Frontal cortex (tissue), 4 donors: ENCODE measurements at places on chromosomes 13 and 19.

DNA sequence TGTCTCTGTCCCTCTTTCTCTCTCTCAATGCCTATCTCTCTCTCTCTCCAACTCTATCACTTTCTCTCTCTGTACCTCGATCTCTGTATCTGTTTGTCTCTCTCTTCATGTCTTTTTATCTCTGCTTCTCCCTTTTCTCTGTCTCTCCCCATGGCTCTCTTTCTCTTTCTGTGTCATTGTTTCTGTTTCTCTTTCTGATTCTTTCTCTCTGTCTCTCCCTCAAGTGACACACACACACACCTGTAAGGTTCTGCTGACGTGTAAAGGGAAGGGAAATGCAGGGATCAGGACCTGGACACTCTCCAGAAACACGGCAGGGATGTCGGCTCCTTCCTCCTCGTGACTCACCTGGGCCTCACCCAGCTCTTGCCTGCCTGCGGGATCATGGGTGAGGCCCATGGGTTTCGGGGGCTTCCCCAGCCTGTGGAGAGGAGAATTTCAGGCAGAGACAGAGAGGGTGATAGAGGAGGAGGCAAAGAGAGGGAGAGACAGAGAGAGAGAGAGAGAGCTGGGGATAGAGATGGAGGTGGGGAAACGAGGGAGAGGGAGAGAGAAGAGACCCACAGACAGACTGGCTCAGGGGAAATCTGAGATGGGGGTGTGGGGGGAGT lies 5.4 kb upstream of the PLAUR start:
- DNase-seq = no peak

- no peak for DNase-seq
These were observed 478.4 kb downstream of the PCDH9 start for GRCh38 chr13:66751691-66752090.

- no peak for DNase-seq
These were observed 6.7 kb downstream of the ACP7 start for GRCh38 chr19:39090881-39091280.

DNA sequence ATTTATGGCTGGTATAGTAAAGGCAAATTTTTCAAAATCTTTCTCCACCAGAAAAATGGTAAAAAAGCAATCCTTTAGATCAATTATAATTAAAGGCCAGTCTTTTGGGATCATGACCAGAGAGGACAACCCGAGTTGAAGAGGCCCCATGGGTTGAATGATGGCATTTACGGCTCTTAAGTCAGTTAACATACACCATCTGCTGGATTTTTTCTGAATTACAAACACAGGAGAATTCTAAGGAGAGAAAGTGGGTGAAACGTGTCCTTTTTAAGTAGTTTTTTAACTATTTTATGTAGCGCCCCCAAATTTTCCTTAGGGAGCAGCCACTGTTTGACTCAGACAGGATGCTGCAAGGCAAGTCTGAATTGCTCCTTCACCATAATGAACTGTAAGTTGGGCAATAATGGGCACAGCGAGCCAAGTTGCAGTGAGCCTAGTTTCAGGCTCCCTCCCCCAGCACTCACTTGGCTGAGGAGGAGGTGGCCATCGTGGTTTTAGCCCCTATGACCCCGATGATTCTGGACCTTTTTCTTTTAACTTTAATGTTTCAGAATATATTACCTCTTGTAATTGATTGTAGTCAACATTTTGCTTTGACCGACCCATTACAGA lies 13.6 kb upstream of the ZNF611 start:
- peak; percentile 24 for DNase-seq

DNA sequence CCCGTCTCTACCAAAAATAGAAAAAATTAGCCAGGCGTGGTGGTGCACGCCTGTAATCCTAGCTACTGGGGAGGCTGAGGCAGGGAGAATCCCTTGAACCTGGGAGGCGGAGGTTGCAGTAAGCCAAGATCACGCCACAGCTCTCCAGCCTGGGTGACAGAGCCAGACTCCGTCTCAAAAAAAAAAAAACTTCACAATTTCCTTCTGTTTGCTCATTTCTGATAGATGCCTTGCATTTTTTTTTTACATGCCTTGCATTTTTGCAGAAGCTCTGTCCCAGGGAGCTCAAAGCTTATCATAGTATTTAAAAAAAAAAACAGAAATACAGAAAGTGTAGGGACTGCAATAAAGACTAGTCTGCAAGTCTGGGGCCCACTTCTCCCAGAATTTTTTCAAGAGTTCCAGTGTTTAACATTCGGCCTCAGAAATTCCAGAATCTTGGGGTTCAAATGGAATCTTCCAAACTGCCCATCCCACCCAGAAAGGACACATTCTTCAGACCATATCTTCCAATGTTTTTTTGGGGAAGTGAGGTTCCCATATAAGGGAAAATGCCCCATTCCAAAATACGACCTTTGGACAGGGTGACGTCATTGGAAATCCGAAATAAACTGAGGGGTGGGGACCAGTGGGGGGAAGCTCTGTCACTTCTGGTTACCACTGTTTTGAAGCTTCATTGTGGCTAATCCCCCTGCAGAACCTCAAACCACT lies 17.2 kb upstream of the RAB8A start:
- DNase-seq = no peak

- no peak for DNase-seq
These were observed 381.5 kb downstream of the MYO16 start for GRCh38 chr13:109010912-109011311.

DNA sequence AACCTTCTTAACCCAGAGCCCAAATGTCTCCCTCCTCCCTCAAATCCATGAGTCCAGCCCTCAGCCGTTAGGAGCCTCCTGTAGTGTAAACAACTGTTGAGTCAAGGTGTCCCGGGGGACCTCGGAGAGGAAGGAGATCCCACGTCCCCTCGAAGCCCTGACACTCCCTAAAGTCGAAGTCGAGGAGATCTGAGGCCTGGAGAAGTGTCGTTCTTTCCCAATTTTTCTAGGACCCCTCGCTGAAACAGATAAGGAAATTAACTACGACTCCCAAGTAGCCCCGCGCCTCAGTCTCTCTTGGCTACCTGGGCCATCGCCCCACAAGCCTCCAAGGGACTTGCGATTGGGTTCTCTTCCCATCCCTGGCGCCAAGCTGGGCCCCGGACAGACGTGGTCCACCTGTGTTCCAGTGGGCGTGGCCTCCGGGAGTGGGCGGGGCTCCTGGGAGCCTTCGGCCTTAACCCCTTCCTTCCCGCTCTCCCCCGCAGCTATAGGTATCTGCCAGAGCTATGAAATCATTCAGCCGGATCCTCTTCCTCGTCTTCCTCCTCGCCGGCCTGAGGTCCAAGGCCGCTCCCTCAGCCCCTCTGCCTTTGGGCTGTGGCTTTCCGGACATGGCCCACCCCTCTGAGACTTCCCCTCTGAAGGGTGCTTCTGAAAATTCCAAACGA lies 869 bp downstream of the GFY start:
- DNase-seq = no peak

- no peak for DNase-seq
These were observed 28.9 kb upstream of the CYSLTR2 start for GRCh38 chr13:48624858-48625257.

DNA sequence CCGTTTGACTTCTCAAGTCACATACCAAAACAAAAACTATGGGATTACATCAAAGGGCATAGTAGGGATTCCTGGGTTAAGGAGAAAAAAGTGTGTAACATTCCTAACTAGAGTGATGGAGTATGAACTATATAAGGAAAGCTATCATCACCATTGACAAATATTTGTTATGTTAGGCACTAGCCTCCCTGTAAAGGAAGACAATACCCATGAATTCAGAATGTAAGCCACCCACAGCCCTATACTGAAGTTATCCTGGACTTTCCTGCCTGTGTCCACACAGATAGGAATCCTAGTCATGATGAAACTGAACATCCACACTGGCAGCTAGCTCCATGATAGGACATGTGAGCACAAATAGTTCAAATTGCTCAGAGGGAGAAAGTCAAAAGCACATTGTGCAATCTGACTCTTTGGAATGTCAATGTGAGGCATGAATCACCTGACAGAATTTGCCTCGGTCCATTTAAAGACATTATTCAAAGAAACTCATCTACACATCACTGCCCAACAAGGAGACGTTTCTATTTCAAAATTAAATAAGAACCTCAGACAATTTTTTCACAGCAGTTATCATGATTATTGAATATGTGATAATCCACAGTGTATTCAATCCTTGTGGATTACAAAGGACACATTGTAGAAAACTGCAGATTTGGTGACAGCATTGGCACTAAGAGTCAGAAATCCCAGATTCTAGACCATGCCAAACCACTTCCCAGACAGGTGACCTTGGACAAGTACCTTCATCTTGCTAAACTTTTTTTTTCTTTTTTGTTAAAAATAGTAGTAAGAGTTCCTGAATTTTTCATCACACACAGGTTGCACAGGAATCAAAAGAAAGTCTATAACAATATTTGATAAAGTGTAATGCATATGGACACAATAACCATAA lies 529.3 kb downstream of the IRS2 start:
- no peak for DNase-seq

- DNase-seq = no peak
These were observed 24.3 kb upstream of the MYDGF start for GRCh38 chr19:4694211-4694987.

DNA sequence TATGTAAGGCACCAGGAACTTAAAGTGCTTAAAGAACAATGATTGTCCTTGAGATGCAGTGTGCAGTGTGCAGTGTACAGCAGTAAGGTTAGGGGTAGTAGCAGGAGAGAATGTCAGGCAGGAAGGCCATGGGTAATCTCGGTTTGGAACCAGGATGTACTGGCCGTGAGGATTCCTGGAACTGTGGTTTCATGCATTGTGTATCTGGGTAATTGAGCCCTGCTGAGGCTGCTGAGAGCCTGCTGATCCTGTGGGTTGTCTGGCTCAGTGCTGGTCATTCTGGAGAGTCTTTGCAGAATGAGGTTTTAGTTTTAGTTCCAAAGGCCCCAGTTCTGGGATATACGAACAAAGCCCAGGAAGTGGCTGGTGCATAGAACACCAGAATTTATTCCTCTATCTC lies 71.0 kb downstream of the ZNF568 start:
- DNase-seq = no peak

DNA sequence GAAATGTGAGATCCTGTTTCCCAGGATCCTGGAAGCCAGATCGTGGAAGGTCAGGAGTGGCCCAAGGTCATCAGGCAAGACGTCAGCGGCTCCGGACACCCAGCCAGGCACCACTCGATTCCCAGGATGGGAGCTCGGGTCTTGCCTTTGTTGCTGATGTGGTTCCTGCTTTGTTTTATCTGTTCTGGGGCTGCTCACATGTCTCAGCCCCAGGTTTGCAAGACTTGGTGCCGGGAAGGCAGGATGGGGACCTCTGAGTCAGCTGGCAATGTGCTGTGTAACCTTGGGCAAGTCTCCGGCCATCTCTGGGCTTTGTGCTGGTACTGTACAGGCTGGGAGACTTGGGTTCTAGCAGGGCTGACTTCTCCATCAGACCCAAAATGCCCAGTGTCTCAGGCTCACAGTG lies 1.4 kb upstream of the FCHO1 start:
- no peak for DNase-seq

DNA sequence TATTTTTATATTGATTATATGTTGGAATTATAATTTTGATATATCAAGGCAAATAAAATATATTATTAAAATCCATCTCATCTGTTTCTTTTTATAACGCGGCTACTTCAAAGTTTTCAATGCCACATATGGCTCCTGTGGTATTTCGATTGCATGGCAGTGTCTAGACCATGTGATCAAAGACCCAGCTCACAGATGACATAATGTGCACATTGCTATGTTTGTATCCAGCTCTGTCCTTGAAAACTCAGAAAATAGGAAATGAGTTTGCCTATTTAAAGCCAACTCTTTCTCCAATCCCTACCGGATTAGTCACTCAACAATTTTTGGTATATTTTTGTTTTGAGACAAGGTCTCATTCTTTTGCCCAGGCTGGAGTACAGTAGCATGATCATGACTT lies 26.2 kb downstream of the TMTC4 start:
- no peak for DNase-seq

DNA sequence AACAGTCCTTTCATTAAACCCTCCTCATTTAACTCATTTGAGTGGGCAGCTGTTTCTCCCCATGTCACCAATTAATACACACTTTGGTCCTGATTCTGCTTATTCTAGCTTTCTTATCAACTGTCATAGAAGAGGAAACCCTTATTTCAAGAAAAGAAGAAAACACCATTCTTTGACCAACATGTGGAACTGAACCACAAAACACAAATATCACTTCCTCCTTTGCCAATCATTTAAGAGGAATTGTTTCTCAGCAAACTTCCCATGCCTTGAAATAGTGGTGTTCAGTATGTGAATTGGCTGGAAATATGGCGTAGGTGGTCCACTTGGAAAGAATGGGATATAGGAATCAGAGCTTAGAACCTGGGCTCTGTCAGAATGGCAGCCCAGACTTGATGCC lies 20.4 kb downstream of the MBD3L2B start:
- no peak for DNase-seq

DNA sequence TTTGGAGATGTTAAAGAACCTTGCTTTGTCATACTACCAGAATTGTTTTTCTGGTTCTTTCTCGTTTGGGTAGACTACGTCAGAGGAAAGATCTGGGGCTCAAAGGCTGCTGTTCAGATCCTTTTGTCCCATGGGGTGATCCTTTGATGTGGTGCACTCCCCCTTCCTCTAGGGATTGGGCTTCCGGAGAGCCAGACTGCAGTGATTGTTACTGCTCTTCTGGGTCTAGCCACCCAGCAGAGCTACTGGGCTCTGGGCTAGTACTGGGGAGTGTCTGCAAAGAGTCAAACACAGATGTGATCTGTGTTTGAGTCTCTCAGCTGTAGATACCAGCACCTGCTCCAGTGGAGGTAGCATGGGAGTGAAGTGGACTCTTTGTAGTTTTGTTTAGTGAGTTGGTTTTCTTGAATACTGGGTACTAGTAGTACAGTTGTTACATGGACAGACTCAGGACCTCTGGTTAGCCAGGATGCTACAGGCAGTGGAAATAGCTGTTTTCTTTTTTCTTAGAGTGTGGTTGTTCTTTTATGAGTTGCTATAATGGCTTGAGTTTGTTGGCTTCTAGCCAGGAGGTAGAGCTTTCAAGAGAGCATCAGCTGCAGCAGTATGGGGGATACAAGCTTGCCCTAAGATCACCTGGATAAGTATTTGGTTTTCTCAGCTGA lies 34.4 kb downstream of the DNAJC15 start:
- DNase-seq = no peak

DNA sequence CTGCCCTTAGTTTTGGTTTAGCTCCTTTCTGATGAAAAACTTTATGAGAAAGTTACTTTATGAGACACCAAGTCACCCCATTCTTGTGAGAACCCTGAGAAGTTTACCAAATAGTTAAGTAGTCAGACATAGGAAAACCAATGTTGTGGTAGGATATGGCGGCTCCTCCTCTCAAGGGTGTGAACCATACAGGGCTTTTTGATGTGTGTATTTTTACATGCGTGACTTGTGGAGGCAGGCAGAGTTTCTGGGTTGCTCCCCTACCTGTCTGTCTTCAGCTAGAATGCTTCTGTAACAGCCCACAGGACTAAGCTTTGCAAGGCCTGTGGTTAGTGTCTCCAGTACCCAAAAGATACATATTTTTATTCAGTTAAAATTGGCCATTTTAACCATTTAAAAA lies 18.3 kb downstream of the UBAC2 start:
- no peak for DNase-seq

- DNase-seq = no peak
These were observed 14.5 kb downstream of the KLK4 start for GRCh38 chr19:50896591-50897190.
